ENCODE measurements at places on chromosomes 6 and 20.

DNA sequence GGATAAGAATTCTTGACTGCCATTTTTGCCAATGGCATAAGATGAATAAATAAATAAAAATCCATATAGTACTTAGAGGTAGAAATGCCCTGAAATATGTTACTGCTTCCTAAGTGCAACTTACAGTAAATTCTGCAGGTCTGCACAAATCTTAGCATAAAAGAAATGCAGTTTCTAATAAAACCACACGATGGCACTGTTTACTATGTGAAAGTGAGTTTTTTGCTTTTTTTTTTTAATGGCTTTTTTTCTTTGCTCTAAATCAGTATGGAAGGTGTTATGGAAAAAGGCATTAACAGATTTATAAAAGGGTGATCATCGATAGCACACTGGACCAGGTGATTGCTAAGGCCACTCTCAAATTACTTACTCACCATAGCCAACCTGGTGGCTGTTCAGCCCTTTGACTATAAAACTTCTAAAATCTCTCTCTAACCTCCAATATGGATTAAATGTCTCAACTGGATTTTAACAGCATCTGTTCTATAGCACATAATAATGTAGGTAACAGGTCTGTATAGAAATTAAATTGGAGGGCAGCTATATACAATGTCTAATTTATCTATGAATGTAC is 45.8 kb downstream of the AHI1 start:
- DNase-seq = no peak

GRCh38 chr6:123089226-123089625 is 93.2 kb downstream of the CLVS2 start:
- no peak for DNase-seq

GRCh38 chr6:10437891-10438290 is 23.0 kb upstream of the TFAP2A start:
- no peak for DNase-seq

GRCh38 chr6:53728570-53729194 is 63.1 kb upstream of the KLHL31 start:
- peak; percentile 44 for DNase-seq

DNA sequence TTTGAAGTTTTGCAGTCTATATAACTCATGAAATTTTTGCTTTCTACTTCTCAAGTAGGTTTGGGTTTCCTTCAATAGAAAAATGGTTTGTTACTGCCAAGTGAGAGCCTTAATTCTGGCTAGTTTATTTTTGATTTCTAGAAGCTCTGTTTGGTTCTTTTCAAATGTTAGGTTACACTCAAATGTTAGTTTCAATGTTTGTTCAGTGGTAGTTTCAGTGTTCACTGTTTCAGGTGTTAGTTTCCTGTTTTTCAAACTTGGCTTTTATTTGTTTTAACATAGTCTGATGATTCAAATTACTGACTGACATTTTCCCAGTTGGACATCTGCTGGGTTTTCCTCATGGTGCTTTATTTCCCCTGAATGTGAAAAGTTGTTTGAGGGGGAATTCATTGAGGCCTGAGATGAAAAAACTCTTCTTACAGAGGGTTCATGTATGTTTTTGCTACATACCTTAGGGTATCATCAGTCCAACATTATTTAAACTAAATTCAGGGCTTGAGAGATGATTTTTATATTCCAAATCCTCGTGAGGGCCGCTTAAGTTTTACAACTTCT is 189.0 kb downstream of the JARID2 start:
- no peak for DNase-seq

DNA sequence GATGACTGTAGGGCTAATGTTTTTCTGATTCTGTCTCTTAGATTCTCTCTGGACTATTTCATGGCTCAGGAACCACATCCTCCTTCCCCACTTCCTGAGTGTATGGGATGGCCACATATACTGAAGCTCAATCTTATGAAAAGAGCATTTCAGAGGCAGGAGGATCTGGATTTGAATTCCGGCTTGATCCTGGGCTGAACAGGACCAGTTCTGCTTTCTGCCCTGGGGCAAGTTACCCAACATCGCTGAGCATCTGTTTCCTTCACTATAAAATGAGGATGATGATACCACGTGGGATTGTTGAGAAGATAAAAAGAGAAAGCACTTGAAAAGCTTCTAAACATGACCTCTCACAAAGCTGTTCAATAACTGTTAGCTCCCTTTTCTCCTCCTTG is 168.4 kb upstream of the TNFAIP3 start:
- DNase-seq = no peak

DNA sequence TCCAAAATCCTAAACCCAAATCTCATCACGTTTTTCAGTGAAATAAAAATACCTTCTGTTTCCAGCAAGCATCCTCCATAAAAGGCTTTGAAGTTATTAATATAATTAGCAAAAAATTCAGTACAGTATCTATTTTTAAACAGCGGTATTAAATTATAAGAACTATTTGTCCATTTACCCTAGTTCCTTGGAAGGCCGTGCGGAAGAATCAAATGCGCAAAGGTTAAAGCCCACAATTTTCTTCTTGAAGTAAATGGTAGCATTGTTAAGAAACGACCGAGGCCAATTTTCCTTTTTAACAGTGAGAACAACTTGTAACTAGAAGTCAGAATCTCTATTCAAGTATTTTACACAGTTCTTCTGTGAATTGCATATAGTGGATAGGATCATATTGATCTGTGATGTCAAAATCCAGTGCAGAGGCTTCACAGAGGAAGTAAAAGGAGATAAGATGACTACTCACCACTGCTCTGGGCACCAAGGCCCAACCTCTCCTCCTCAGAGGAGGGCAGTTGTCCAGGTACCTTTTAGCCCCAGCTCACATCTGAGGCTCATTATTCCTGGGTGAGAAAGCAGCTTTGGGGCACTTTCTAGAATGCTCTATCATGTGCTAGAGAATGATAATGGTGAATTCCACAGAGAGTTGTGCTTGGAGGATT is 36.3 kb downstream of the TNFAIP3 start:
- DNase-seq = no peak

- DNase-seq = no peak
Observed at GRCh38 chr6:45738057-45738455, 277.6 kb downstream of the CLIC5 start.
